ENCODE measurements at places on chromosomes 5 and 9.

DNA sequence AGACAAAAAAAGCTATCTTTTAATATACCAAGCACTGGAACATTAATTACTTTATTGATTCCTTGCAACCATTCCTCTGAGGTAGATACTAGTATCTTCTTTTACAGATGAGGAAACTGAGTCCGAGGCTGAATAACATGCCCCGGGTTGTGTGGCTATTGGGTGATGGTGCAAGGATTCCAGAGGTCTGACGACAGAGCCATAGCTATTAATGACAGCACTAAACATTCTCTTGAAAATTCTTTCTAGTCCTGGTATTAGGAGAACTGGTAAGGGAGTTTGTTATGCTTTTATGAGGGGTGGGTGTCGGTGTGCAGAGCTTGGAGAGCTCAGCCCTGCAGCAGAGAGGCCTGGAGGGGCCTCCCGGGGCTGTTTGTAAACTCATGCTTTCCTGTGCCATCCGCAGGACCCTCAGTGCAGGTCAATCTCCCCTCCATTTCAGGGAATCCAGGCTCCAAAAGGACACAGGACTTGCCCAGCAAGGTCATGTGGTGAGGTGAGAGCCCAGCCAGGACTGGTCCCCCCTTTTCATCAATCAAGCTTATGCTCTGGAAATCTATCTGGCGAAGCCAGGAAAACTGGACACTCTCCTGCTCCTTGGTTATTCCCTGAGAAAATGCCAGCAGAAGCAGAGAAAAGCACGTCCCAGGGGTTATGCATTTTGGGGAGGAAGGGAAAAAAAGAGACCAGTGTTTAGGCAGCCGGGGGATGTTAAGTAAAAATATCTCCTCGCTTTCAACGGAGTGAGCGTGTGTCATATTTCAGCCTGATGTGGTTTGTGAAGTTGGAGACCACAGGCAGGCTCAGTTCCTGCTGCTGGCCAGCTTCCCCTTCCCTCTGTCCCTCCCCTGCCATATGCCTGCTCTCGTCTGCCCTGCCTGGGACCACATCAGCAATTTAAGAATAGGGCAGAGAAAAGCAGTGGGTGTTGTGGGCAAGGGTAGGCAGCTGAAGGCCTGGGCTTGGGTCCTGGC is 3.7 kb downstream of the GSN start:
- no peak for DNase-seq

- DNase-seq, result no peak
Observed at GRCh38 chr5:173920024-173920753, 32.0 kb downstream of the CPEB4 start.

DNA sequence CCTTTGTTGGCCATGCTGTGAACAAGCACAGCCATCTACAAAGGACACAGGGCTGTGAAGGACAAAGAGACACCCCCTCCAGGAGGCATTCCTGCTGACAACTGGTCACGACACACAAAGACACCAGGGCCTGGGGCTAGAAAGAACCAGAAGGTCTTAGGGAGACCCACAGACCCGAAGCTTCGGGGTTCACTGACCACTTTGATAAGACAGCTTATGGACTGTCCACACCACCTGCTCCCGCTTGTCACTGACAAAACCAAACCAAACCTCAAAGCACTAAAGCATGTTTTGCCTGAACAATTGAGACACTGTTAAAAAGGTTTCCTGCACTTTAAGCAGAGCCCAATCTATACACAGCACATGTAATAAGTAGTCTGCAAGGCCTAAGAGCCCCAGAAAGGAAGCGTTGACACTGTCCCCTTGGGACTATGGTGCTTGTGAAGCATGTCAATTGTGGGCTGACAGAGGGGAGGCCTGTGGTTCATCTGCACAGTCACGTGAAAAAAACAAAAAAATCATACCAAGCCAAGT is 185.0 kb downstream of the GAPVD1 start:
- no peak for DNase-seq

DNA sequence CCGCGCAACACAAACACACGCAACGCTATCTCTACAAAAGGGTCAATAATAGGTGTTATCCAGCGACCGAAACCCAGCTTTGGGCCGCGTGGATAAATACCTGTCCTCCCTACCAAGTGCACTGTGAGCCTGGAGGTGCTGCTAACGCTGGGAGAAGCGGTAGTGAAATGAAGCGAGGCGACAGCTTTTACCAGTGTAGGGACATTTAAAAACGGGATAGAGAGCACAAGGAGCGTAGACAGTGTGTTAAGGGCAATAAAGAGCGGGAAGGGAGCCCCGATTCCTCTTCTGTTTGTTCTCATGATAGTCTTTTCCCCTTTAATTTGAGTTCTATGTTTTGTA is 421 bp upstream of the DEPDC1B start:
- no peak for DNase-seq

- no peak for DNase-seq
Observed at GRCh38 chr9:126624479-126624826, 10.7 kb downstream of the LMX1B start.

- DNase-seq, result no peak
Observed at GRCh38 chr5:135323227-135323626, 75.8 kb downstream of the MACROH2A1 start.

DNA sequence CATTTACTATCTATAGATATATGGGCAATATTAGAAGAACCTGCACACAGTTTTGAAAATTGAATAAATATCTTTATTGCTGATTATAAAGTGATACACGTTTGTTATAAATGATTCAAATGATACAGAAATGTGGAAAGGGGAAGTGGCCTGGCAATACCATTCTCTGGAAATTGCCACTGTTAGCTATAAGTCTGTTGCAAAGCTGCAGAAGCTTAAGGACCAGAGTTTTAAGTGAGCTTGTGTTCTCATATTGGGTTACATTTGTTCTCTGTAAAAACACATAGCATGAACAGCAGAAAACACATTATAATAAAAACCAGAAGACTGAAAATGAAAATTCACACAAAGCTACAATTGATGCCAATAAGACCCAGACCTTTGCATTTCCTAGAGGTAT is 59.6 kb downstream of the RASGRF2 start:
- no peak for DNase-seq

DNA sequence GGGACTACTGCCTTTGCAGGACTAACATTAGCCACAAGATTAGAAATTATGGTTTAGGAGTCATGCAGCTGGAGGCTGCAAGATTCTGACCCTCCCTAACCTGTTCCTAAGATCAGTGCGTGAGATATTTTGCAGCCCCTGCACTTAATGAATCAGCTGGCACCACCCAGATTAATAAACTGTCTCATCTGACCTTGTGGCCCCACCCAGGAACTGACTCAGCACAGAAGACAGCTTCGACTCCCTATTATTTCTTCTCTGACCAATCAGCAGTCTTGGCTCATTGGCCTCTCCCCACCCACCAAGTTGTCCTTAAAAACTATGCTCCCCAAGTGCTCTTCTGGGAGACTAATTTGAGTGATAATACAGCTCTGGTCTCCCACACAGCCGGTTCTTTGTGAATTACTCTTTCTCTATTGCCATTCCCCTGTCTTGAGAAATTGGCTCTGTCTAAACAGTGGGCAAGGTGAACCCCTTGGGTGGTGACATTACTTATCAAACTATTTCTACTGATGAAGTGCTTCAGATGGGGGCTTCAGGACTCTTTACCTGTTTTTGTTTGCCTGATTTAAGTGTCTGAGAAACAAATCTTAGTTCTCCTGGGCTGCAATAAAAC is 17.0 kb downstream of the CTSL start:
- no peak for DNase-seq

DNA sequence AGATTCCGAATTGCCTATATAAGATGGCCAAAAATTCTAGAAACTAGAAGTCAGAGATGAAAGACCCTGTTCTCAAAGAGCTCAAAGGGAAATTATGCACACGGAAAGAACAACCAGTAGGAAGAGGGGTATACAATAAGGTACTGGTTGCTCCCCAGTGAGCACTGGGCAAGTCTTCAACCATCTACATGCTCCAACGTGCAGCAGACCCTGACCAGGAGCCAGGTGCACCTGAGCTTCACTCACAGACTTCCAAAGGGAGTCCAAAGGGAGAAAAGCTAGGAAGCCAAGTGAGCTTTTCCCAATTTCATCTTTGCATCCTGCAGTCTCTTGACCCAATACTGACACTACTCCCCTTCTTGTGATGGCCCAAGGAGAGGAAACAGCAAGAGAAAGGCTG is 3.9 kb downstream of the REEP5 start:
- DNase-seq, result no peak

DNA sequence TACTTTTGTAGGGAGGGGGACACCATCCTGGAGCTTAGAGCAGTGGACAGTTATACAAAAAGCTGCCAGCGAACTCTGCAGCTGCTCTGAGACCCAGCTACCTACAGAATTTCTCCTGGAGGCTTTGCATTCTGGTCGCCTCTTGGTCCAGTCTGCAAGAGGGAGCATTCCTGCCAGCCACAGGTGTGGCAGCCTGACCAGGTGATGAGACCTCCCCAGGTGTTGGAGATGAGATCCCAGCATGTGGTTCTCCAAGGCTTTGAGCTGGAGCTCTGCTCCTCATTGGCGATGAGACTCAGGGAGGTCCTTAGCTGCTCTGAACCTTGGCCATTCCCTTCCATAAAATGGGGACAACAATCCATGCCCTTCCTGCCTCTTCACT is 69.3 kb downstream of the RGS3 start:
- DNase-seq, result no peak

- no peak for DNase-seq
Observed at GRCh38 chr5:31987985-31988710, 186.0 kb downstream of the GOLPH3 start.

- DNase-seq, result no peak
Observed at GRCh38 chr5:74499256-74500050, 141.1 kb downstream of the ENC1 start.

DNA sequence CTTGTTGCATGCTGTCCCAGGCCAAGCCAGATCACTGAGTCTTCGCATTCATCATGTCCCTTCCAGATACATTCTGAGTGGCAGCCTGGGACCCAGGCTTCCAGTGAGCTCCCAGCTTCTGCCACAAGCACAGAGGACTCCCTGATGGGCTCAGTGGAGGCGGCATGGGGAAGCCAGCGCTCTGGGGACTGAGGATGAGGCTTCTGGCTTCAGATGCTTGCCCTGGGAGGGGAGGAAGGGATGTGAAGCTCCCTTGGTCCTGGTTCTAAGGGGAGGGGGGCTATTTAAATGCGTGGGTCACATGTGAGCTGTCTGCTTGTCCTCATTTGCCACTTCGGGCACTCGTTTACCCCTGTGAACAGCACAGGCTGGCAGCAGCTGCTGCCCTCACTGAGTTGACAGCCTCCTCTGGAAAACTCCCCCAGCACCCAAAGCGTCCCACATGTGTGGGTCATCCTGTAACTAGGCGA is 174.0 kb downstream of the NR3C1 start:
- peak; percentile 1 for DNase-seq

GRCh38 chr5:67805666-67806348 is 409.7 kb upstream of the PIK3R1 start:
- DNase-seq, result no peak

- no peak for DNase-seq
Observed at GRCh38 chr5:2029206-2029605, 146.5 kb upstream of the IRX4 start.

DNA sequence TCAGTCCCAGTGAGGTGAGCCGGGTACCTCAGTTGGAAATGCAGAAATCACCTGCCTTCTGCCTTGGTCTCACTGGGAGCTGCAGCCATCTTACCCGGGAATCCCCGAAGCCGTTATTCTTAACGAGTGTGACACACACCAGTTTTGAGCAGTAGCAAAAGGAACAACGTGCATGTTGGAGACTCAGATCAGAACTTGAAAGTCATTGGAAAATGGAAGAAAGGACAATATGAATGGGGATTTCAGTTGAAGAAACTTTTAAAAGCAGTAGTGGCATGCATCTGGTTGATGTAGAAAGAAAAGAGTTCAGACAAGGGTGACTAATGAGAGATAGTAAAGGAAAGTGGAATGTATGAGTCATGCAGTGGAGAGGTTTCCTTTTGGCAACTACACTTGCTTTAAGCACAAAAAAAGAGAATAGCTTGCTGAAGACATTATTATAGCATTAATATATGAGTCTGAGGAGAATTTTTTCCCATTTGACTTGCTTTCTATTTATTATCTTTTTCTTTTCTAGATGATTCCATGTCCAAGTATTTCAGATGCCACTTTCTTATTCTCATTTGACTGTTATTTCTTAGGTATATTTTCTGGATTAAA is 44.4 kb upstream of the ANKDD1B start:
- no peak for DNase-seq

DNA sequence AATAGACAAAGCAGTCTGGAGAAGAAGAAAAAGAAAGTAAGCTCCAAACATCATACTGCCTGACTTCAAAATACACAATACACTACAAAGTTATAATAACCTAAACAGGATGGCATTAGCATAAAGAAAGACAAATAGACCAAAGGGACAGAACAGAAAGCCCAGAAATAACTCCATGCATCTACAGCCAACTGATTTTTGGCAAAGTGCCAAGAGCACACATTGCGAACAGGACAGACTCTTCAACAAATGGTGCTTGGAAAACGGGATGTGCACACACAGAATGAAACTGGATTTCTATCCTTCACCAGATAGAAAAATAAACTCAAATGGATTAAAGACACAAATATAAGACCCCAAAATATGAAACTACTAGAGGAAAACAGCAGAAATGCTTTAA is 66.6 kb upstream of the SPATA31E1 start:
- DNase-seq, result no peak

- no peak for DNase-seq
Observed at GRCh38 chr5:55222985-55223811, 3.9 kb downstream of the MCIDAS start.

GRCh38 chr9:135706288-135706687 is 4.3 kb downstream of the KCNT1 start:
- DNase-seq, result no peak

DNA sequence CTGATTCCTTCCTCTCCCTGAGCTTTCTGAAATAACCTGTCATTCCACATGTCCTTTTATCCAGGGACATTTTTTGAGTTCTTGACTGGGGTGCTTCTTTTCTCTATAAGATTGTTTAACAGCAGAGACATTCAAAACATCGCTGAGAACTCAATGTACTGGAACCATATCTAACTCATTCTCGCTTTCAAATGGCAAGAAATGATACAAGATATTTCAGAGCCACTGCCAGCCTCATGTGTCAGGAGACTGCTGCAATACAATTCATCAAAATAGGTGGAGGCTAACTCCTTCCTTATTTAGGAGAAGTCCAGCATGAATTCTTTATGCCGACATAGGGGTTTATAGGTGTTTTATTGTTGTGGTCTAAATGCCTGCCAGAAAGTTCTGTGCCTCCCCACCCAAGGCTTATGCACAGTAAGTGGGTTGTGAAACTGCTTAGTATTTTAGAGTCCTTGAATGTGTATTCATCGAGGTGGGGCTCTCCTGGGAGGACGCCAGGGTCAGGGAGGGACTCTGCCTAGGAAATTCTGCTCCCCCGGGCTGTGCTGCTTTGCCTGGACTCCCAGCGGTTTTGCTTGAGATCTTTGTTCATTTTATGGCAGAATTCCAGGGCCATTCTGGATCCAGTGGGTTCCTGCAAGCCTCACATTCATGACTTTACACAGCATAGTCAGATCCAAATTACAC is 53.9 kb downstream of the ZNF474 start:
- DNase-seq, result no peak

DNA sequence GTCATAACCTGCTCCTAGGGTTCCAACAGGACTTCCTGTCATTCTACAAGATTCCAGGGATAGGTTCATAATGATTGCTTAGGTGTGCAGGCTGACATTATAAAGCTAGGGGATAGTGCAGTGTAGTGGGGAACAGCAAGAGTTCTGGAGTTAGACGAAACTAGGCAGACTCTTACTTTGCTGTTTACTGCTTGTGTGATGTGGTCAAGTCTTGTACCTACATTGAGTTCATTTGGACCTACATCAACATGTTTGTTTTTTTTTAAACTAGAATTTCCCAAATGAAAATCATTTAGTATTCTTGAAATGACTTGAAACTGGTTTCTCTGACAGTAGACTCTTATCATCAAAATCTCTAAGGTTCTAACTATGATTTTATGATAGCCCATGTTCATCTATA is 21.2 kb upstream of the CCNH start:
- no peak for DNase-seq

All from CD8-positive, alpha-beta memory T cell (primary cell).